ENCODE measurements at places on chromosomes 11 and 22. TPM values are rescaled to one million over a fixed set of nuclear protein-coding genes. Genes with fewer than 3 reads are reported as not detected.
A peak's percentile ranks its signal among the peaks of the same experiment; 100 is the strongest.

APOL4 gene
- not detected for total RNA-seq

- peak; percentile 91 for DNase-seq
These were observed at the start of gene ADSL for GRCh38 chr22:40346185-40347118. ADSL (plus strand) TSS chr22:40346500; CDS start chr22:40346559, 59 bp downstream.

CHCHD10 gene
- 90.5 TPM for total RNA-seq

LIF gene
- 3.2 TPM for total RNA-seq

GRCh38 chr22:43897751-43898261 lies 6.0 kb upstream of the PNPLA5 start:
- no peak for DNase-seq

DNA sequence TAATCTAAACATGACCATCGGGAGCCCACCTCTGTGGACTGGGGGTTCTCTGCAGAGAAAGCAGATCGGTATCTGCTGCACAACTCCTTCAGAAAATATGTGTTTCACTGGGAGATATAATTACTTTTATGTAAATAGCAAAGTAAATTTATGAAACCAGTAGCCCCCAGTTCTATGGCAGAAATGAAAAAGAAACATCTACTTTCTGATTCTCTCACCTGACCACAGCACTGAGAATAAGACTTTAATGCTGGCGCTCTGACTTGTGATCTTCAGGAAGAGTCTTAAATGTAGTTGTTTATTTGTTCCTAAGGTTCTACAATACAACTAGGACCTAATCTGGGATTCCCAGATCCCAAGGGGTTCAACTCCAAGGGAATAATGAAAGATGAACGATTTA lies 518.0 kb downstream of the DLG2 start:
- no peak for DNase-seq

BTG4 gene
- not detected for total RNA-seq

DNA sequence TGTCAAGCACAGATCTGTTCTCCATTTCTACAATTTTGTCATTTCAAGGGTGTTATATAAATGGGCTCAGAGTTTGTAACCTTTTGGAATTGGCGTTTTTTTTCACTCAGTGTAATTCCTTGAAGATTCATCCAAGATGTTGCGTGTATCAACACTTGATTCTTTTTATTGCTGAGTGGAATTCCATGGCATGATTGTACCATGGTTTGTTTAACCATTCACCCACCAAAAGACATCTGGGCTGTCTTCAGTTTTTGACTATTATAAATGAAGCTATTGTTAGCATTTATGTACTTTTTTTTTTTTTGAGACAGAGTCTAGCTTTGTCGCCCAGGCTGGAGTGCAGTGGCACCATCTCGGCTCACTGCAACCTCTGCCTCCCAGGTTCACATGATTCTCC lies 2.9 kb downstream of the OOSP1 start:
- DNase-seq, result peak; percentile 60

IL18 gene
- 0.71 TPM for total RNA-seq

PKNOX2 gene
- 1.6 TPM for total RNA-seq

DNA sequence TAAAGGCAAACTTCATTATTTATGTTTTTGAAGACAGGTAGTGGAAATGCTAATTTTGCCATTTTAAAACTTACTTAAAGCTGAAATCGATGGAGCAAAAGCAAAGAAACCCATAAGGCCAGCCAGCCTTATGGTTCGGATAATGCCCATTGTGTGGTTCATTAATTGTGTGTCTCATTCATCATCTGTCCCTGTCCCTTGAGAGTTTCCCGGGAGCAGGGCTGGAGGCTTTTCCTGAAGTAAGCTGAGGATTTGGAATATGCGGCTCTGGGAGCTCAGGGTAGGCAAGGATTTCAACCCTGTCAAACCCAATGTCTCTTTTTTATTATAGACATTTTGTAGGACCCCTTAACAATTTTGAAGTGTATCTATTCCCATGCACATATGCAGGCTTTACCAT lies 790.0 kb upstream of the KIRREL3 start:
- DNase-seq, result no peak

- no peak for DNase-seq
These were observed 47.2 kb upstream of the ADA2 start for GRCh38 chr22:17266251-17266971.

CARD18 gene
- total RNA-seq, result not detected

DNA sequence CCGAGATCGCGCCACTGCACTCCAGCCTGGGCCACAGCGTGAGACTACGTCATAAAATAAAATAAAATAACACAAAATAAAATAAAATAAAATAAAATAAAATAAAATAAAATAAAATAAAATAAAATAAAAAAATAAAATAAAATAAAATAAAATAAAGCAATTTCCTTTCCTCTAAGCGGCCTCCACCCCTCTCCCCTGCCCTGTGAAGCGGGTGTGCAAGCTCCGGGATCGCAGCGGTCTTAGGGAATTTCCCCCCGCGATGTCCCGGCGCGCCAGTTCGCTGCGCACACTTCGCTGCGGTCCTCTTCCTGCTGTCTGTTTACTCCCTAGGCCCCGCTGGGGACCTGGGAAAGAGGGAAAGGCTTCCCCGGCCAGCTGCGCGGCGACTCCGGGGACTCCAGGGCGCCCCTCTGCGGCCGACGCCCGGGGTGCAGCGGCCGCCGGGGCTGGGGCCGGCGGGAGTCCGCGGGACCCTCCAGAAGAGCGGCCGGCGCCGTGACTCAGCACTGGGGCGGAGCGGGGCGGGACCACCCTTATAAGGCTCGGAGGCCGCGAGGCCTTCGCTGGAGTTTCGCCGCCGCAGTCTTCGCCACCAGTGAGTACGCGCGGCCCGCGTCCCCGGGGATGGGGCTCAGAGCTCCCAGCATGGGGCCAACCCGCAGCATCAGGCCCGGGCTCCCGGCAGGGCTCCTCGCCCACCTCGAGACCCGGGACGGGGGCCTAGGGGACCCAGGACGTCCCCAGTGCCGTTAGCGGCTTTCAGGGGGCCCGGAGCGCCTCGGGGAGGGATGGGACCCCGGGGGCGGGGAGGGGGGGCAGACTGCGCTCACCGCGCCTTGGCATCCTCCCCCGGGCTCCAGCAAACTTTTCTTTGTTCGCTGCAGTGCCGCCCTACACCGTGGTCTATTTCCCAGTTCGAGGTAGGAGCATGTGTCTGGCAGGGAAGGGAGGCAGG lies at the start of gene GSTP1:
TSS of gene GSTP1 (plus strand) at position 566 of the 958 bp plus-strand sequence. CDS start at position 598, 32 bp downstream.
- peak; percentile 78 for DNase-seq

GRCh38 chr22:28183078-28183860 lies 264.2 kb upstream of the PITPNB start:
- no peak for DNase-seq

GRCh38 chr22:17808693-17809403 lies 34.6 kb upstream of the BID start:
- no peak for DNase-seq

- no peak for DNase-seq
These were observed 15.8 kb upstream of the CTSC start for GRCh38 chr11:88353386-88353785.

- DNase-seq, result no peak
These were observed 14.5 kb downstream of the CLMP start for GRCh38 chr11:123180574-123180973.

NUMA1 gene
- total RNA-seq, result 118 TPM

GRCh38 chr22:47160141-47160541 lies 397.7 kb downstream of the TBC1D22A start:
- DNase-seq, result no peak

- DNase-seq, result no peak
These were observed at the start of gene SLC5A1 for GRCh38 chr22:32042924-32043323. SLC5A1 (plus strand) TSS chr22:32043261; CDS start chr22:32043282, 21 bp downstream.

DNA sequence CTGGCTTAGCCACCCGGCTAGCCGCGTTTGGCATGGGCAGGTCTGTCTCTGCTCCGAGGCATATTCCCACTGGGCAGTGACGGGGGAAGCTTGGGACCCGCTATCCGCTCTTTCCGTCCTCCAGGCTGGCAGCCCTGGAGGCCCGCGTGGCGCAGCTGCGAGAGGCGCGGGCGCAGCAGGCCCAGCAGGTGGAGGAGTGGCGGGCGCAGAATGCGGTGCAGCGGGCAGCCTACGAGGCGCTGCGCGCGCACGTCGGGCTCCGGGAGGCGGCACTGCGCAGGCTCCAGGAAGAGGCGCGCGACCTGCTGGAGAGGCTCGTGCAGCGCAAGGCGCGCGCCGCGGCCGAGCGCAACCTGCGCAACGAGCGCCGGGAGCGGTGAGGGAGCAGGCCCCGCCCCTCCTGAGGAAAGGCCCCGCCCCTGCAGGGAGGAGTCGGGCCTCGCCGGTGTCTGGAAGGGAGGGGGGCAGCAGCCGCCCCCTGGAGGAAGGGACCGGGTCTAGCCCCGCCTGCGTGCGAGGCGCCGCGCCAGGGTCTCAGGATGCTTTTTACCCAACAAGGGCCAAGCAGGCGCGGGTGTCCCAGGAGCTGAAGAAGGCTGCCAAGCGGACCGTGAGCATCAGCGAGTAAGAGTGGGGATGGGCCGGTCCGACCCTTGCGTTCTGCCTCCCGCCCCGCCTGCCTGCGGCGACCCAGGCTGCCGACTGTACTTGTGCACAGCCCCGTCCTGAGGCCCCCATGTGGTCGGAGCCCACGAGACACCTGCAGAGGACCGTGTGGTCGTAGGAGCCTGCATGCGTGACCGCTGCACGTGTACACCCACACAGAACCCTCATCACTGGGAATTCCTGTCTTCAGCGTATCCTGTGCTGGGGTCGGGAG lies 7.9 kb downstream of the ATG16L2 start:
- DNase-seq, result peak; percentile 93

DNA sequence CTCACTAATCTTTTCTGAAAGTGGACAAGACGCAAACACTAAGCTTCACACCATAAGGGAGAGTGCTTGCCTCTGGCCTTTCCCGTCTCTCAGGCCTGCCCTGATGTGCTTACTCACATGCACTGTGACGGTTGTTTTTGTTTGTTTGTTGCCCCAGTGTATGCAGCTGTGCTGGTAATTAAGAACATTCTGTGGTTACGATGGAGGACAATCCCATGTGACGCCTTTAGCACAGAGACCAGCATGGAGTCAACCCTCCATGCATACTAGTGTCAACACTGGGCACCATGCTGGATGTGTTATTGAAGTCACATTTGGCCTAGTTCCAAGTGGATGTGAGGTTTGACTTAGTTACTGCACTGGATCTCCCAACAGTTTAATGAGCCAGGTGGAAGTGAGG lies 27.8 kb upstream of the CDON start:
- no peak for DNase-seq

GRCh38 chr11:111765320-111765983 lies 737 bp downstream of the PPP2R1B start:
- no peak for DNase-seq

NCAM1 gene
- not detected for total RNA-seq

GRCh38 chr11:23403210-23404185 lies 543.2 kb upstream of the CCDC179 start:
- DNase-seq, result no peak

- DNase-seq, result no peak
These were observed 19.9 kb upstream of the TEF start for GRCh38 chr22:41361716-41362310.

BDNF gene
- total RNA-seq, result 0.37 TPM

GLYATL1 gene
- not detected for total RNA-seq

CYP2D6 gene
- total RNA-seq, result 0.21 TPM

GRCh38 chr11:102521121-102521520 lies 9.4 kb downstream of the MMP7 start:
- no peak for DNase-seq

- DNase-seq, result no peak
These were observed 22.2 kb upstream of the TP53I11 start for GRCh38 chr11:44972746-44973435.

- DNase-seq, result no peak
These were observed 169.0 kb downstream of the BUD13 start for GRCh38 chr11:116603728-116604323.

NPTXR gene
- total RNA-seq, result 2.0 TPM

CRYAB gene
- total RNA-seq, result 9.9 TPM

DNA sequence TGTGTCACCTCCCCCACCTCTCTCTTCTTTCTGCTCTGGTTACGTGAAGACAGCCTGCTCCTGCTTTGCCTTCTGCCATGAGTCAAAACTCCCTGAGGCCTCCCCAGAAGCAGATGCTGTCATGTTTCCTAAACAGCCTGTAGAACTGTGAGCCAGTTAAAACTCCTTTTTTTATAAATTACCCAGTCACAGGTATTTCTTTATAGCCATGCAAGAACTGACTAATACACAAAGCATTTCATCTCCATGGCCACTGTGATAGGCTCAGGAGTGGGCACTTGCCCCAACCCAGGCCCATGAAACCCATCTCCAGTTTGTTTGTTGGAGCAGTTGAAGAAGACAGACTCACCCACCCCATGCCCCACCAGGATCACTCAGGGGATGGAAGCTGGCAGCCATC lies 253.3 kb upstream of the ISX start:
- no peak for DNase-seq

MYOD1 gene
- not detected for total RNA-seq

GRCh38 chr22:38941488-38941987 lies 15.9 kb upstream of the APOBEC3A start:
- no peak for DNase-seq

DNA sequence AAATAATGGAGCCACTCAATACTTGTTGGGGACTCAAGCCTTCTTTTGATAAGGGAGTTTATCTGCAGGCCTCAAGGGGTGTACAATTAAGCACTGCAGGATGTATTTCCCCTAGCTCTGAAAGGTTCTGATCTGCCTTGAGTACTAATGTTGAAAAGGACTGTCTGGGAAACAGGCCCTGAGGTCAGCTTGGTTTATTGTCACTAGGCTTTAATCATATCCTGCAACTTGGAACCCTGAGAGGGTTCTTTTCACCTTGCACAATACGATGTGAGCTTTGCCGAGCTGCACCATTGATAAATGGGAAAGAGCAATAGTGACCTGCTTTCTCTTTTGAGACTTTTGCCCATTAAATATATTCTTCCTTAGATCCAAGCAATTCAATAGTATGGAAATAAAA lies 31.6 kb upstream of the HORMAD2 start:
- DNase-seq, result no peak

Data from SK-MEL-5 (cell line).